Stimulated activated CD4-positive, alpha-beta T cell treated with anti-CD3 and anti-CD28 coated beads, Interleukin-12 subunit alpha, Interleukin-12 subunit beta, amount 100 ng/mL, for 24 hours (primary cell): ENCODE measurements at places on chromosomes 6 and 20.
A peak's percentile ranks its signal among the peaks of the same experiment; 100 is the strongest.

DNA sequence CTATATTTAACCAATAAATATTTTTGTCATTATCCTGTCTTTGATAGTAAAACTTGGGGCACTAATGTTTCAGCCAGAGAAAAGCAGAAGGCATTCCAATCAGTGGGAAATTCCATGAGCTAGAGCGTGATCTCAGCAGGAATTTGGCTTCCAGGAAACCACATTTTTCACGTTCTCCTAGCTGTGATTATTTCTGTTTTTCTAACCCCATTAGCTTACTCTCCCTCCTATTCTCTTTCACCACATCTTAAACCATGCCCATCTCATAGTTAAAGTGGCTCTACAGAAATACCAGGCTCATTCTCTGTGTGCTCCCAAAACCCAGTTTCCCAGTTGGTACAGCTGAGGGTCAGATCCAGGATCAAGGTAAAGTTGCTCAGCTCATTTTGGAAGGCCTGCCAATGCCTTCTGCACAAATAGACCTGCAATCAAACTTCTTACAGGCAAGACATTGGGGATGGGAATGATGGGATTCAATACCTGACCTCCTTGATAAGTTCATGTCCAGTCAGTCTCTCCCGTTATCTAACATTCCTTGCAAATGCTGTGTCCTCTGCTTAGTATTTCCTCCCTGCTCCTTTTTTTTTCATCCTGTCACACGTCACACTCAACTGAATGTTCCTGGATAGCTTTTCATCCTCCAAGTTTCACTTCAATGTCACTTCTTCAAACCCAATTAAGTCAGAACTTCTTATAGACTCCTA lies 33.1 kb upstream of the TMEM30A start:
- DNase-seq, result no peak

- DNase-seq, result peak; percentile 43
These were observed 43.9 kb upstream of the FAM135A start for GRCh38 chr6:70369332-70369950.

DNA sequence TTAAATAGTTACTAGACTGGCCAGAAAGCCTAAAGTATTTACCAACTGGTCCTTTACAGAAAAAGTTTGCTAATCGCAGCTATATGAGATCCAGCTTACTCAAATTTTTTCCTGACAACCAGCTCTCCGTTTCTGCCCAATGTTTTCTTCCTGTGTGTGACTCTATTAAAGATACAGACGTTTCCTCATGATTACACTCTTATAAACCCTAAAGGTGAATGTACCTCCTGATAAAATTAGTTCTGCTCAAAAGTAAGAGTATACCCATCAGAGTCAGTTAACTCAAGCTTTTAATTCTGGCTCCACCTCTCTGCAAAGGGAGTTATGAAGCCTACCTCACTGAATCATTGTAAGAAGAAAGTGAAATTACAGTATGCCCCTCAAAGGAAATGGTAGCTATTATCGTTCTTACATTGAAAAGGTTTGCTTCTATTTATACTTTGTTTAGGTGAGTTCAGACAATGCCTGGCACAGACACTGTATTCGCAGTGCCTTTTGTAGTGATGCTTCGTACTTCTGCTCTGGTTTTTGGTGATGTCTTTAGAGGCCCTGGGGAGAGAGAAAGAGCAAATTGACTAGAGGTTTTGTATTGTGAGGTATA lies 10.2 kb upstream of the MROH8 start:
- no peak for DNase-seq

DNA sequence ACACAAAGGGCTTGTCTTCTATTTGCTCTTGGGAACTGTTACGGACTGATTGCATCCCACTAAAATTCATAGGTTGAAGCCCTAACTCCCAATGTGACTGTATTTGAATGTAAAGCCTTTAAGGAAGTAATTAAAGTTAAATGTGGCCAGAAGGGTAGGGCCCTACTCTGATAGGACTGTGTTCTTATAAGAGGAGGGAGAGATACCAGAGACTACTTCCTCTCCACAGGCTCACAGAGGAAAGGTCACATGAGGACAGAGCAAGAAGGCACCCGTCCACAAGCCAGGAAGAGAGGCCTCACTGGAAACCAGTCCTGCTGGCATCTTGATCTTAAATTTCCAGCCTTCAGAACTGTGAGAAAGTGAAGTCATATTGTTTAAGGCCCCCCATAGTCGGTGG lies 211.9 kb downstream of the CDH26 start:
- no peak for DNase-seq

DNA sequence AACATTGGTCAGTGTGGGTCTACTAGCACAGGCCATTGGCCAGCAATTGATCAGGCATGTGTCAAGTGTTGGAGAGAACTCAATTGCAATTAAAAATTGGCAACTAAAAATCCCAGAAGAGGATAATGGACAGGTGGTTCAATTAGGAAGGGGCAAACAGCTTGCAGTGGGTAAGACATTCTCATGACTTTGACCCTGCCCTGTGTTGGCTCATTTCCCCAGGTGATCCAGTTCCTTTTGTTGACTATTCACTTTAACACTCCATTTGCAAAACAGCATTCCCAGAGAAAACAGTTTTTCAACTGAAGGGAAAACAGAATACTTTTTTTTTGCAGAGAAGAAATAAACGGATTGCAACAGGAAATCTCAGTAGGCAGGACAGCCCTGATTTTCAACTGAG lies 28.9 kb upstream of the SCGN start:
- no peak for DNase-seq

GRCh38 chr20:48284315-48284714 lies 499.0 kb upstream of the SULF2 start:
- DNase-seq, result no peak

DNA sequence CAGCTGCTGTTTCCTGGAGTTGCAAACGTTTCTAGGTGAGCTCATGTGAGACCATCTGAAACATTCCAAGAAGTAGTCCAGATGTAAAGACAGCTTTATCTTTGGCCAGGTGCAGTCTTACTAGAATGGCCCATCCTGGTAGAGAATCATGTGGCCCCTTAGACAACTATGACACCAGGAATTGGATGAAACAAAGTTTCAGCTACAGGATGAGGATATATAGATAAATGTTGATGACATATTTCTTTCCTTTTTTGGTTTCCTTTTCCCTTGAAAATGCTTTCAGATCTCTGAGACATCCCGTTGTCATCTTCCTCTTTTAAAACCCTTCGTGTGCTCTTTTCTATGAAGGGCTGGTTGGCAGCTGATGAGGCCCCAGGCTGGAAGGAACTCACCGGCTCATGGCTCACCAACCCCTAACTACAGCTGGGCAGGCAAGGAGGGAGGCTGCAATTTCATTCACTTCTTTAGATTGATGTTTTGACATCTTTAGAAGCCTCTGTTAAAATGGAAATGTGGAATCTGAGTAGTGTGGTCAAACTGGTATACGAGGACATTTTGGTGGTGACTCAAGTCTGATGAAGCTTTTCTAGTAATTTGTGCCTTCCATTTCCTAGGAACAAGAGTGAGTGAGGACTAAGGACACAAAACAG lies 167.9 kb upstream of the TNFAIP3 start:
- DNase-seq, result no peak

DNA sequence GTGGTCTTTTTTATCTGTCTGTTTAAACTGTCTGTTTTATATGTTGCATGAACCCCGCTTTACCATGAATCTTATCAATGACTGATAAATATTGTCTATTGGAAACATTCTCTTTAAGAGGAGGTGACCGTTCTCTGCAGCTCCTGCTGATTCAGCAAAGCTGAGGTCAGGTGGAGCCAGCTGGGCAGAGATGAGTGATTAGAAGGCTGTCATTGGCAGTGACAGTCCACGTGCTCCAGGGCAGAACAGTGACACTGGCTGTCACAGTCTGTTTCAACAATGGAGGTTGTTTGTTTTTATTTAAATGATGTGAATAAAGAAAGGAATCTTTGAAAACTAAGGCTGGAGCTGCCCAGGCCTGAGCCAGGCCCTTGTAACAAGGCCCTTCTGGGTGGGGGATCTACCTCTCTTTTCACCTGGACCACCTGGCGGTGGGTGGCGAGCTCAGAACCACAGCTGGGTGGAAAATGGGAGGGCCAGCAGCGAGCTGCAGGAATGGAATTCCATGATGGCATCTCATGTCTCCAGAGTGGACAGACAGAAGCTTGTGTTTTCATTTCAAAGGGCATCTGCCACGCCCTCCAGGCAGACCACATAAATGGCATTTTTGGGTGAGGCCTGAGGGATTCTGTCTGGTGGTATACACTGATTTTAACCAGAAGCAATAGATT lies 12.6 kb downstream of the SYNJ2 start:
- no peak for DNase-seq

DNA sequence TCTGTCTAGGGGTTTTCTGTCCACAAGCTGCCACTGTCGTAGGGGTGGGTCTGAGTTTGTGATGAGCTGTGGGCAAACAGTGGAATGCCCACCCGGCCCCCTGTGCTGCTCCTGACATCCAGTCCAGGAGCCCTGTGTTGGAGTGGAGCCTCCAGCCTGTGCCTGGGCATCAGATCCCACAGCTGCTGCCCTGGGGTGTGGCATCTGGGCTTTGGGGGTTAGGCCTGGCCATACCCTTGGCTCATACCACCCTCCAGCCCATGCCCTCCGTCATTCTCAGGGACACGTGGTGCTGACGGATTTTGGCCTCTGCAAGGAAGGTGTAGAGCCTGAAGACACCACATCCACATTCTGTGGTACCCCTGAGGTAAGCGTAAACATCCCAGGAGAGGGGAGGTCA lies 12.9 kb downstream of the SGK2 start:
- no peak for DNase-seq

DNA sequence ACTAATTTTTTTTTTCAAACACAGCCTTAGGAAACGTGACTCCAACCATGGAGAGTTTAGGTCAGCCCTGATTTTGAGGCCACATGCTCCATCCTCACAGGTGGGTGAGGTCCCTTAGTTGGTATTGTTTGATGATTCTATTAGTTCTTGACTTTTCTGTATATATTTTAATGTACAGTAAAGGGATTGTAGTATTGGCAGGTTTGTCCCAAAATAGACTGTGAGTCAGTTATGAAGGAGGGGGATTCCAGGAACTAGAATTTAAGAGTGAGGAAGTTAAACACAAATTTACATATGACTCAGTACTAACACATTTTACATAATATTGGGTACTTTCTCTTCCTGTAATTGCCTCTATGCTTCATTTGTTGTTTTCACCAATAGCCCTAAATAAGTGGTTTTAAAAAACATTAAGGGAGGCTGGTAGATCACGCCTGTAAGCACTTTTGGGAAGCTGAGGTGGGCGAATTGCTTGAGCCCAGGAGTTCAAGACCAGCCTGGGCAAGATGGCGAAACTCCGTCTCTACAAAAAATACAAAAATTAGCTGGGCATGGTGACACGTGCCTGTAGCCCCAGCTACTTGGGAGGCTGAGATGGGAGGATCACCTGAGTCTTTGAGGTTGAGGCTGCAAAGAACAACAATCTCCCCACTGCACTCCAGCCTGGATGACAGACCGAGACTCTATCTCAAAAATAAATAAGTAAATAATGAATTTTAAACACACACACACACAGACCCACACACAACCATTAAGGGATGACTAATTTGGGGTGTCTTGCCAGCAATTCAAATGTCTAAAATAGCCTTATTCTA lies 81.8 kb downstream of the SGK1 start:
- DNase-seq, result no peak

DNA sequence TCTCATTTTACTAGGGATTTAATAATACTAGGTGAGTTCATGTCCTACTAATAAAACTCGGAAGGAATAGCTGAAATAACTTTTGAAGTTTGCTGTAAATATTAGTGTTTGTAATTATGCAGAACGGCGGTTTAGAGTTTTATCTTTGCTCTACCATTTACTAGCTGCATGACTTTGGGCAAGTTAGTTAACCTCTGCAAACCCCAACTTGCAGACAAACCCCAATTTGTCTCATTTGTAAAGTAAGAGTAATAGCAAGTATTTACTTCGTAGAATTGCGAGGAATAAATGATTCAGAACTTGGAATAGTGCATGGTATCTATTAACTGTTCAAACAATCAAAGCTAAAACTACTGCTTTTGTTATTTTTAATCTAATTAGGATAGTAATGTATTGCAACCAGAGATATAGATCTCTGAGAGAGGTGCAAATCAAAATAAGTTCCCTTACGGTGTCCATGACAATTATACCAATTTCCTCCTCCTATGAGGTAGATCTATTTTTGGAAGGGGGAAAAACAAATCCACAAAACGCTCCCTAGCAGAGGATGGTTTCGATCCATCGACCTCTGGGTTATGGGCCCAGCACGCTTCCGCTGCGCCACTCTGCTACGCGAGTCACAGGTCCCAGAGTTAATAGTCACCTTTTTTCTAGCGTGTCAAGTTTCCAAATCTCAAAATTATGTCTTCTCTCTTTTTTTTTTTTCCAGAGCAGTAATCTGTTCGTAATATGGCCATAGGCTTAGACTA lies 35.1 kb upstream of the BTN3A2 start:
- peak; percentile 74 for DNase-seq

DNA sequence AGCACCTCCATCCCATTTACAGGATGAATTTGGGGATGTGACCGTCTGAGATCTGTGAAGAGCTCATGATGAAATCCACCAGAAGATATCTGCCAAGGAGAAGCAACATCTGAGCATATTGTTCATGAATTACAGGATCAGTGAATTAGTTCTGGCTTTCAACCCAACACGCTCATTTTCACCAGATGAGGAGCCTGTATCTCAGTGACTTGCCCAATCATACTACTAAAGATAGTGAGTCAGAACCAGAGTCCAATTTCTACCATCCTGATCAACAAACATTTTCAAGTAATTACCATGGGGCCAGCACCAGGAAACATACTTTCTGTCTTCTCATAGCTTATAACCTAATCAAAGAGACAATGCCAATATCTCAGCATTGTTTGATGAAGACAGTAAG lies 116.6 kb downstream of the ZDHHC14 start:
- no peak for DNase-seq

DNA sequence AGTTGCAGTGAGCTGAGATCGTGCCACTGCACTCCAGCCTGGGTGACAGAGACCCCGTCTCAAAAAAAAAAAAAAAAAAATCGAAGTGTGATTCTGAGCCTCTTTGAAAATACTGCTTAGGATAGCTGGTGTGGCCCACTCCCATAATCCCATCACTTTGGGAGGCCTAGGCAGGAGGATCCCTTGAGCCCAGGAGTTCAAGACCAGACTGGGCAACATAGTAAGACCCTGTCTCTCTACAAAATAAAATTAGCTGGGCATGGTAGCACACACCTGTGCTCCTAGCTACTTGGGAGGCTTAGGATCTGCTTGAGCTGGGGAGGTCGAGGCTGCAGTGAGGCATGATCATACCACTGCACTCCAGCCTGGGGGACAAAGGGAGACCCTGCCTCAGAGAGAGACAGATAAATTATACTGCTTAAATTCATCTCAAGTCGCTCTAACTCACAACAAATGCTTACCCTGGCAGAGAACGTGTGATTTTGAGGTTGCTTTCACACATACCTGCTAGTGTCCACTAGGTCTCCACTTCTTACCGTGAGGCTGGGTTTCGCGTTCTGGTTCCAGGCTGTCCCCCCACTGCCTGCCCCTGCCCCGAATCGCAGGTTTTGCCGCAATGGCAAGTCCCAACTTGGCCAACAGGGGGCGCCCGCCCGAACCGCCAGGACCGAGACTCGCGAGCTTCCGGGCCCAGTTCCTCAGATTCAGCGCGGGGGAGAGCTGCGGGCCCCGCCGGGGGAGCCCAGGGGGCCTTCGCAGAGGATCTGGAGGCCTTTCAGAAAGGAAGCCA lies 12.3 kb upstream of the TMC2 start:
- DNase-seq, result peak; percentile 90
